ENCODE measurements at places on chromosomes 7 and 10.

GRCh38 chr7:104275900-104276299, 52.5 kb upstream of the LHFPL3 start:
- no peak for DNase-seq

DNA sequence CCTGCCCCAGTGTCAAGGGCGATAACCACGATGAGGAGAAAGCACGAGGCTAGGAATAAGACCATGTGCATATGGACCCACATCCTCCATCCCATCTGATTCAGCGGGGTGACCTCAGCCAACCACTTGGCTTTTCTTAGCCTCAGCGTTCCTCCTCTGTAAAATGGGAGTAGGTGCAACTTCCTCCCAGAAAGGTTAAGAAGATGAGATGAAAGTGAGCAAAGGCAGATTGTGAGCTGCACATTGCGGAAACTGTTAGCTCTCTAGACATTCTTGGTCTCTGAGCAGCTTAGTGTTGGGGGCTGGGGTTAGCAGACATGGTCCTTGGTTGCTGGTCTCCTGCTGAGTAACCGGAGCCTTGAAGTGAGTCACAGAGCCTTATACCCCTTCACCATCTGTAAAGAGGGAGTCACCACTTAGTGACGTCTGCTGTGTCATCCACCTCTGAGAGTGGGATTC, 497.3 kb upstream of the GALNT17 start:
- DNase-seq, result no peak

- DNase-seq, result no peak
These were observed 57.6 kb downstream of the ZNF727 start for GRCh38 chr7:64102656-64103400.

DNA sequence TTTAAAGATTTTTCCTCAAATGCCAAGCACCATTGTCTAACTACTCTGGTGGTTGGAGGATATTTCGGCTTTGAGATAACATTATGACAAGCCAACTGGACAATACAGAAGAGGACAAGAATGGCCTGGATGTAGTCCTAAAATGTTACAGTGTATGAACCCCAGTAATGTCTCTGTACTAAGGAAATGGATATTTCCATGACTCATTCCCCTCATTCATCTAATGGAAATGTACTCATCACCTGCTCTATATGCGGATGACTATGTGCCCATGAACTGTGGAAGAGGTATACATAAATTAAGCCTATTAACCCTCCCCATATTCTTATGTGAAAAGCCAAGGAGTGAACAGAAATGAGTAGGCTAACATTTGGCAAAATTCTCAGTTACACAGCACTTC, 207.9 kb downstream of the CACNA2D1 start:
- no peak for DNase-seq

GRCh38 chr7:372546-372931, 82.6 kb downstream of the FOXL3 start:
- no peak for DNase-seq

DNA sequence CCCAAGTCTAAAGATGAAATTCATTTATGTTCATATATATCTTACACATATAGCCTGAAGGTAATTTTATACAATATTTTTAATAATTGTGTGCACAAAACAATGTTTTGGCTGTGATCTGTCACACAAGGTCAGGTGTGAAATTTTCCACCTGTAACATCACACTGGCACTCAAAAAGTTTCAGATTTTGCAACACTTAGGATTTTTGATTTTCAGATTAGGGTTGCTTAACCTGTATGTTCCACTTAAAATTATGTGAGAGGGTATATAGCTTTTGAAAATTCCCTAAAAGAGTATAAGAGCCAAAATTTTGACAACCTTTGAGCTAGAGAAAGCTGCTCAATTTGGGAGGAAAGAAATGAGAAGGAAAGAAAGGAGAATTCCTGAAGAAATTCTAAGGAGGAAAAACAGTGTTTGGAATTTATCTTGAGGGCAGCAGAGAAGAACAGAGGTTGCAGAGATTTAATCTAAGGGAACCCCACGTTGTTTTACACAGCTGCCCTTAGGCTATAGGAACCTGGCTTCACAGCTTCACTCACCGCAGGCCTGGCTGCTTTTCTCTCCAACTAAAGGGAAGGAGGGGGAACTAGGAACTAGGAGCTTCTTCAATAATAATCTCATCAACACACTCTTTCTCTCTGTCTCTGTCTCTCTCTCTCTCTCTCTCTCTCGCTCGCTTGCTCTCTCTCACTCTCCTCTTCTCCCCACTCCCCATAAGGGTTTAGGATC, 8.5 kb downstream of the VOPP1 start:
- no peak for DNase-seq

DNA sequence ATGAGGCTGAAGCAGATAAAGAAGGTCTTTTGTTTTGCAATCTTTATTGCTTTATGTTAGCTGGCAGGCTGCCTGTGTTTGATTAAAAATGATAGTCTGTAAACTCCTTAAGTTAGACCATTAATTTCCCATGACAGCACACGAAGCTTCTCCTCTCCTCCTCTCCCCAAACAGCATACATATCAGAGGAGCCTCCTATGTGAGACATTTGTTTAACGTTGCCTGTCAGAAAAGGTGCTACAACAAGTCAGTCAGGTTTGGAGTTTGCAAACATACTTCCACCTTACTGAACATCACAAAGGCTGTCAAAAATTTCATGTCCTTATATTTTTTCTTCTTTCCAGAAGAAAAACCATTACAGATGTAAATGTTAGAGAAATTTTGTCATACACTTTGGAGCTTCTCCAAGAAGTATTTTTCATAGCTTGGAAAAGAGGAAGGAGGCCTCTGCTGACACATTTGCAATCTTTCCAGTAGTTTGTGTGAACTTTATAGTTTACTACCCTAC, 393.1 kb downstream of the EXOC4 start:
- no peak for DNase-seq

DNA sequence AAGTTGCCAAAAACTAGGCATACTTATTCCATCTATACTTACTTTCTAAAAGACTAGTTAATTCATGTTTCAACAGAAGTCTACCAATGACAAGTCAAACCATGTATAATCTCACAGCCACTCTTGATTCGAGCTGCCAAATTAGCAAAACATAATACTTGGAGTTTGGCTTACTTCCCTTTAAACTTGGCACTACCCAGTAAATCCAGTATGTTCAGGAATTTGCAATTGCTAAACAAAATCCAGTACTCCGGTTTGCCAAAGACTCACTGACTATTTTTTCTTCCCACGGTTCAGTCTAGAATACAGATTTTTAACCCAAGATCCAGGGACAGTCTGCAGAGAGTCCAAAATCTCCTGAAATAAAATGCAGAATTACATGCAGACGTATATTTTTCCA, 4.6 kb downstream of the OAT start:
- DNase-seq, result no peak

DNA sequence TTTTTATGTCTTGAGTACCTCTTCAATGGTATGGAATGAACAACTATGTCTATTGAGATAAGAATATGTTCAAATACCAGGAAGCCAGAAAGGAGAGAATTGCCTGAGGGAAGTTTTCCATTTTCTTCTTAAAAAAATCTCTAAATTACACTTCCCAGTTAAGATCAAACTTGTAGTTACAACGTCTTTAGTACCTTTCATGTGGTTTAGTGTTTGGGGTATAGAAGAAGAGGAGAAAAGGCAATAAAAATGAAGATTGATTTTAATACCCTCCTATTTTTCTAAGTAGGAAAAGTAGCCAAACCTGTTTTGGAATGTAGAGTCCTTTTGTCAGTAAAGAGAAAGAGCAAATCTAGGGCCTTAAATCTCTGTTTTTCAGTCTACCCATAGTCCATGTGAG, 470.0 kb upstream of the SEMA3A start:
- no peak for DNase-seq

DNA sequence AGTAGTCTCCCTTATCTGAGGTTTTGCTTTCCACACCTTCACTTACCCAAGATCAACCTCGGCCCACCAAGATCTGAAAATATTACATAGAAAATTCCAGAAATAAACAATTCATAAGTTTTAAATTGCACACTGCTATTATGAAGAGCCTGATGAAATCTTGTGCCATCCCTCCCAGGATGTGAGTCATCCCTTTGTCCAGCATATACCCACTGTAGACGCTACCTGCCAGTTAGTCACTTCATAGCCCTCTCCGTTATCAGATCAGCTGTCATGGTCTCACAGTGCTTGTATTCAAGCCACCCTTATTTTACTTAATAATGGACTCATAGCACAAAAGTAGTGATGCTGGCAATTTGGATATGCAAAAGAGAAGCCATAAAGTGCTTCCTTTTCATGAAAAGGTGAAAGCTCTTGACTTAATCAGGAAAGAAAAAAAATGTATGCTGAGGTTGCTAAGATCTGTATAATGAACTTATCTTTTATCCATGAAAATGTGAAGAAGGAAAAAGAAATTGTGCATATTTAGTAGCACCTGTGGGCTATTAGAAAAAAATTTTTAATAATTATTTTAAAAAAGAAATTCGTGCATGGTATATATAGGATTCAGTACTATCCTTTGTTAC, 9.8 kb upstream of the MRPS16 start:
- DNase-seq, result no peak

DNA sequence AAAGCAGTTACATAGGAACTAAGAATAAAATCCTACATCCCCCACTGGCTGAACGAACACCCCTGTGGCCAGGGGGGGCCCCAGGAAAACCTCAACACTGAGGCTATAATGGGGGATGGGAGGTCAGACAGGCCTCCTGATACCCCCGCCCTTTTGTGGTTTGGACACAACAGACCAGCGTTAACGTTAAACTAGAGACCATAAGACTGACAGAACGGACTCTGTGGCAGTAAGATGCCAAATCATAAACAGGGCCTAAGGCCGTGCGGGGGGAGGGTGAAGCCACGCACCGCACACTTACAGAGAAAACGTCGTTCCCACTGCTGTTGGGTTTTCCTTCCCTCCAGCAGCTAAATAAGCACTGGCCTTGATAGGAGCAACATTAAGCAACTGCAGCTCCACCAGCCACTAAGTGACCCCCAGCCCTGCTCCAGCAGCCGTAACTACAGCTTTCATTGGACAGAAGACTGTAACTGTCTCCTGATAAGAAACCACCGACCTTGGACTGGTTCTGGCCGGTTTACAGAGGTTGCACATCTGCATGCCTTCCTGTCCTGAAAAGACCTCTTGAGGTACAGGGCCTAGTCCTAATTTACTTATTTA, 3.4 kb upstream of the PPP2R2D start:
- no peak for DNase-seq

- DNase-seq, result no peak
These were observed 844 bp downstream of the GRM3 start for GRCh38 chr7:86644282-86645224.

GRCh38 chr7:64498270-64498669, 64.6 kb downstream of the ZNF680 start:
- DNase-seq, result no peak

DNA sequence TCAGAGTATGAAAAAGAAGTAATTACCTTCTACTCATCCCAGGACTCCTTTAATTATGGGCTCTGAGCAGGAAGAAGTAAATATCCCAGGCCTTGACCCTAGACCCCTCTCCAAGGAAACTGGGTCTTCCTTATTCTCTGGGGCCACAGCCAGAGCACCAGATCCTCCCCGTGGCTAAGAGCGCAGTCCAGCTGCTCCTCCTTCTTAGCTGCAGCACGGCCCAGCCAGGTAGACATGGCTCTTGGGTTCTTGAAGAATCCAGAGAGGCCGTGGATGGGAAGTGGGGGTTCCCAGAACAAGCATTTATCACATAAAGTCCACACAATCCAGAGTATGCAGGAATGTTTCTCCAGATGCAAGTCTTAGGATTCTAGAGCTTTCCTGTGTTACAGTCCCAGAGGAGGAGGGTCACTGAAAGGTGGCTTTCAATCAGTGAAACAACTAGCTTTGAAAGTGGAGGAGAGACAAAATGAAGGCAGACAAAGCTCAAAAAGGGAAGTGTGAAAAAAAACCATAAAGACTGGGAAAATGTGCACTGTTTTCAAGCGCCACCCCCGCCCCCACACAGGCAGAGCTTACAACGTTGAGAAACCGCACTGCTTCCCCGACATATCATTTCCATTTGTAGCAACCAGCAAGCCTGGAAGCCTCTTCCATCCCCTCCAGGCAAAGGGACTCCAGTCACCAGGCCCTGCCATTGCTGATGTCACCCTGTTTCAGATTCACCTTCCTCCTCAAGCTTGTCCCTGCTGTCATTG, 396.5 kb upstream of the MKI67 start:
- DNase-seq, result no peak

DNA sequence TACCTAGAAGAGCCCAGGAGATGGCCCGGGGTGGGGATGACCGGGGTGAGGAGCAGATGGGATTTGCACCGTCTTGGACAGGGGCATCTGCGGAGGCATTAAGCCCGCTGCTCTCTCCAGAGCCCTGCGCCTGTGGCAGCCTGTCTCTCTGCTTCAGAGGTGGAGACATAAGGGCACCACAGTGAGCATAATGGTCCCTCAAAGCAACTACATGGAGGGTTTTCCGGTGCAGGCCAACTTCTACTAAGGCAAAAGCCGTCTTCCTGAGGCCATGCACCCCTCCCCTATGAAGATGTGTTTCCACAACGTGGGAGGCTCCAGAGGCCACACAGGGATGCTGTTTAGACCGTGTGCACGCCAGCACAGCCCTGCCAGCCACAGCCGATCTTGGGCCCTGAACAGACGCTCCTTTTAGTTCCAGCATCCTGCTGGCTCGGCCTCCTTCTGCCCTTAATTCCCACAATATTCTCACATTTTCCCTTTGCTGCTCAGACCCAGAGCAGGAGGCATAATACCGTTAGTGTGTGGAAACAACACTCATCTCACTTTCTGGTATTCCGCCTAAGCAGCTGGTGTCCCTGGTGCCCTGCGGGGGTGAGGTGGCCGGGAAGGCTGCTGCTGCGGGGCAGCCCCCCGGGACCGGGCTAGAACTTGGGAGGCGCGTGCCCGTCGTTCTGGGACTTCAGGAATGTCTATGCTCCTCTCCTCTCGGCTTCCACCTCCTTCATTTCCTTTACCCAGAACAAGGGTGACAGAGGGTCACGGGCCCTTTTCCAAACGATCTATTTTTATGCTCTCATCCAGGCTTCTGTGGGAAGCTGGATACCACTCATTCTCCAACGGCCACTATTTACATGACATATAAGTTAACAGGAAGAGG, 266.9 kb downstream of the TNS3 start:
- DNase-seq, result no peak

GRCh38 chr10:30986053-30986555, 45.6 kb downstream of the ZNF438 start:
- DNase-seq, result no peak

DNA sequence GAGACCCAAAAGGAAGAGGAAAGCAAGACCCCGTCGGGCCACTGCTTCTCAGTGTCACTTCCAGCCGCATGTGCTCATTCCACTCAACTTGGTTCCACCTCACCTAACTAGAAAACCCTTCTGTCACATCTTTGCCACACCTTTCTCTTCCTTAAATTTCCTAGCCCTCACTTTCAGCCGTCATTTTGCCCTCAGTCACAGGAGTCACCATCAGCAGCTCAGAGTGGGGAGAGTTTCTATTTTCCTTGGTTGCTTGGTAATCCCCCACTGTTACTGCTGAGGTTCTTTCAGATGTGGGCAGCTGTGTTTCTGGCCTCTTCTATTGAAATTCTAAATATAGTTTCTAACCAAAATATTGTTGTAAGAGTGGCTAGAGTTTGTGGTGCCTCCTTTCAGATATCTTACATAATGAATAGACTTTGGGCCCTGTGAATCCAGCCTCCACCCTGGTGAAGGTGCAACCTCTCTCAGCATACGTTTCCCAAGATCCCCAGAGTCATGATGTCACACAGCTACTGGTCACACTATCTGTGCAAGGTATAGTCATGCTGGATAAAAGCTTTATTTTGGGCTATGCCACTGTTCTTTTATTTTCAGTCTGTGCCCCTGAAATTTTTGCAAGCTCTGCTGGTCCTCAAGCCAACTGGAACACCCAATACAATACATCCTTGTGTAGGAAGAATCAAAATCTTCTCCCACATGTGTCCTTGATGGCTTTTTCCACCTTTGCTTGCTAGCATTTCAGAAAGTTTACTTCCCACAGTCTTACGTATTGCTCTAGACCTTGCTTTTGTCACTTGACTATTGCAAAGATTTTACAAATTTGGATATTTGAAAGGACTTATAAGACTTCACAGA, 9.2 kb downstream of the AGBL3 start:
- DNase-seq, result no peak

Data from GOT3 (cell line).